ENCODE measurements at places on chromosomes 13 and 19.

DNA sequence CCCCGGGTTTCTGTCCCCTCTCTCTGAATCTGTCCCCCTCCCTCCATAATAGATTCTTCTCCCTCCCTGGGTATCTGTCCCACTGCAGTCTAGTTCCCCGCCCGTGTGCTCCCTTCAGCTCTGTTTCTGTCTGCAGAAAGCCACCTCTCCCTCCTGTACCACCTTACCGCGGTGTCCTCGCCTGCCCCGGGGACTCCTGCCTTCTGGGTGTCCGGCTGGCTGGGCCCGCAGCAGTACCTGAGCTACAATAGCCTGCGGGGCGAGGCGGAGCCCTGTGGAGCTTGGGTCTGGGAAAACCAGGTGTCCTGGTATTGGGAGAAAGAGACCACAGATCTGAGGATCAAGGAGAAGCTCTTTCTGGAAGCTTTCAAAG is 1.3 kb downstream of the FCGRT start:
- no peak for DNase-seq

- no peak for DNase-seq
These were observed 48.7 kb upstream of the PCCA start for GRCh38 chr13:100040196-100040595.

DNA sequence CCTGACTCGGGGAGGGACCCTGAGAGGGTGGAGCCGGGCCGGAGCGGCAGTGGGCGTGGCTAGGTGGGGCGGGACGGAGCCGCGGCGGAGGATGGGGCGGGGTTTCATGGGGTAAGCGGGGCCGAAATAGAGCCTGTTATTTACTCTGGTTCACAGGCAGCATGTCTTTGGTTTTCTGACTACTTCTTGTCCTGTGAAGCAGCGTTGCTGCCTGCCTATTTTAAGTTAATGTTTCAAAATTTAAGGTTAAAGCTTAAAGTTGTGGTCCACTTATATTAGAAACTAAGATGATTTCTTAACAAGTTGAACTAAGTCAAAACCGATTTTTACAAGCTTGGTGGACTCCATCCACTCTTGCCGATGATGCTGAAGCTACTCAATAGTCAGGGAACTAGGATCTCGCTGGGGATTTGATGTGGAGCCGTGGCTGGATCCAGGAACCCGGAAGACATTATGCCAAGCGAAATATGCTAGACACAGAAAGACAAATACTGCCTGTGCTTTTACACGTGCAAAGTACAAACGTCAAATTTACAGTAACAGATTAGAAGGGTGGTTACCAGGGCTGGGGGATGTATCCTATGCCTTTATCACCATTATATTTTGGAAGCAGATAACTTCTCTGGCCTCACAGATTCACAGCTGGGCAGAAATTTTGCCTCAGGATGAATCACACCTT is 433 bp upstream of the ZNF616 start:
- no peak for DNase-seq

GRCh38 chr13:35732565-35732964 is 256.1 kb upstream of the MAB21L1 start:
- no peak for DNase-seq

DNA sequence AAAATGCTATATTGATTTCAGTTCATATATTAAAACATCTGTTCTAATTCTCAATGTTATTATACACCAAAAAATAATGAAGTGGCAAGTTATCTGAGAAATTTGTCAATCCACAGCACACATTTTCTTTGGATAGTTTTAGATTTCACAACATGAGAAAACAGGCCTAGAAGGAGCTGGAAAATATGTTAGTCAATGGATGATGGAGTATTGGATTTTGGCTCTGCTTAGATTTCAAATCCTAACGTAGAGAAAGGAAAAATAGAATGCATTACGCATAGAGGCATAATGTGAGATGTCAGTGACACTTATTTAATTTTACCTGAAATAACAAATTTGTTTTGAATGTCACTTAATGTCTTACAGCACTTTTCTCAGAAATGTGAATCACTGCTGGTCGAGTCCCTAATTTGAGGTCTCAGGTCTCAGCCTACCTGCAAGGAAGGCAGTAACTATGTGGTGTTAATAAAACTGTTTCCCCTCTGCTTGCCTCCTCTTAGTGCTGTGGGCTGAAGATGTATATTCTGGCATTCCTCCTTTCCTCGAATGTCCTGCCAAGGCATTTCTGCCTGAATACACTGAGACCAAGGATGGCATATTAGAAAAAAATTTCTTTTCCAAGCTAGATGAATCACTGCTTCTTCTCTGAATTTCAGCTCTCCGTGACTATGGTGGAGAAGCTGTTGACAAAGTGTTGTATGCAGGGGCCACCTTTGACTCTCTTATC is 232.4 kb downstream of the POSTN start:
- no peak for DNase-seq

DNA sequence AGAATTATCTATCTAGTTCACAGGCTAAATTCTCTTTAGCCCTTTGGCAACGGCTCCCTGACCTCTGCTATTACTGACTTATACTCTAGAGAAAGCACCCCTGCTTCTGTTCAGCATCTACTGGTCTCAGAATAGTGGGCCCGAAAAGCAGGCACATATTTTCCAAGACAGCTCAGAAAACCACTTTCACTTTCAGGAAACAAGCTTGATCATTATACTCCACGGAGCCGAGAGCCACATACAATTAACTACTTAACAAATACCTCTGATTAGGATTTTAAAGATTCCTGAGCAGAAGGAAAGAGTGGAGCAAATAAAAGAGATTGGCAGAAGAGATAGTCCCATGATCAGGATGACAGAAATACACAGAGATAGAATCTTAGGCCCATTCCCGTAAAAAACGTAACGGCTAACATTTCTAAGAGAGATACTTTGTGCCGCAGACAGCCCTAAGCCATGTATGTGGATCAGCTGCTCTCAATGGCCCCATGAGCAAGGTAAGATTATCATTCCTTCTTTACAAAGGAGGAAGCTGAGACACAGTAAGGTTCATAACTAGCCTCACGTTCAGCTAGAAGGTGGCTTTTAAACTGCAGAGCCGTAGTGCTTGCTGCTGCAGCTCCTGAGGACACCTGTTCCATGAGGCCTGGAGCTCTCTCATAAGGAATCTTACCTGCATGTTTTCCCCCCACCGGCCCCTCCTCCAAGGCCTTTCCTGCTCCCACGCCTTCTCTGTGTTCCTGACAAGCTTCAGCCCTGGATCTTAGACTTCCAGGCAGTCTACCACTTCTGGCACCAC is 227.2 kb downstream of the FOXO1 start:
- DNase-seq: no peak

DNA sequence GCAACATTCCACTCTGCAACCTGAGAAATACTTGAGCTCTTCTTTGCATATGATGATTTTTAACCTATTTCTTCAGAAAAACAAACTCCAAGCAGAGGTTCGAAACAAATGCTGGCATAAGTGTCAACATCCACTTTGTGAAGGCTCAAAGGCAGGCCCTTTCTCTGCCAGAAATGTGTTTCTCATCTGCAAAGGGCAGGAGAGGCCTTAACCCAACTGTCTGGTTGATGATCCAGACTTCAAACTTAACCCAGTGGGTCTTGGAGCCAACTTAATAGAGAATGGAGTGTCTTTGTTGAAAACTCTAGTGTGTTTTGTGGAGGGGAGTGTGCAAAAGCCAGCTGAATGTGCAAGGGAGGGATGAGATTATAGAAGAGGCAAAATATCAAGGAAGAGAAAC is 28.3 kb upstream of the ZNF507 start:
- DNase-seq: no peak

GRCh38 chr13:50588491-50589130 is 254.9 kb downstream of the DLEU7 start:
- no peak for DNase-seq

GRCh38 chr13:102751886-102752285 is 21.7 kb downstream of the TEX30 start:
- no peak for DNase-seq

- DNase-seq: no peak
These were observed 18.8 kb downstream of the SMG9 start for GRCh38 chr19:43735957-43736356.

DNA sequence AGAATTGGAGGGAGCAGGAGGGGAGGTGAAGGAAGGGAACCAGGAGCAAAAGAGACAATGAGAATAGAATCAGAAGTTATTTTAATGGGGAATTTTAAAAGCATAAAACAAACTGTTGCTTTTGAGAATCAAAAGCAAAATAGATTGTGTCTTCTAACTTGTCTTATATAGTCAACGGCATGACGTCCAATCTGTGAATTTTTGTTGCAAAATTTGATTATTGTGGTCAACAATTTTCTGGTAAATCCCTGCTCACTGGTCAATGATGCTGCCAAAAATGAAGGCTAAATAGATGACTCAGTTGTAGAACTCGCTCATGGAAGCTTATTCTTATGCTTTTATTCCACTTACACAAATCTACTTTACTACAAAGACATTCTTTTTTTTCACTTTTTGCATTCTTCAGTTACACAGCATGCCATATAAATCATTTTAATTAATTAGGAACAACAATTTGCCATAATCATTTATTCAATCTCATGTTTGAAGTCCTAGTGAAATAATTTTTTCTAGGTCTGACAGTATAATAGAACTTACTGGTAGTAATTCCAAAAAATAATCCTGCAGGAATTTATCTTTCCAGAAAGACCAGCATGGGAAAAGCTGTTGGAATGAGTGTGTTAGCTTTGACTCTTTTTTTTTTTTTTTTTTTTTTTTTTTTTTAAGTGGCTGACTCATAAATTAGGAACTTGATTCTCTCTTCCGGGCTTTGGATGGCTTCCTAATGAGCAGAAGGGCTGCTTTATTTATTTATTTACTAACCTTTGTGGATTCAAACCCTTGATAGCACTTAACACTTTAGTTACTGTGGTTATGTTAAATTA is 256.9 kb downstream of the SPRY2 start:
- no peak for DNase-seq

GRCh38 chr19:33399745-33400681 is 26.5 kb downstream of the CEBPG start:
- DNase-seq: no peak

- DNase-seq: no peak
These were observed 222.0 kb upstream of the ZNF507 start for GRCh38 chr19:32123355-32123940.

GRCh38 chr13:52810526-52810925 is 37.9 kb downstream of the PCDH8 start:
- DNase-seq: no peak

- DNase-seq: no peak
These were observed 65.6 kb downstream of the IRS2 start for GRCh38 chr13:109720758-109721184.

GRCh38 chr19:10070730-10071446 is 15.2 kb upstream of the SHFL start:
- DNase-seq: no peak

GRCh38 chr19:51129716-51130115 is 5.0 kb downstream of the SIGLEC9 start:
- no peak for DNase-seq

DNA sequence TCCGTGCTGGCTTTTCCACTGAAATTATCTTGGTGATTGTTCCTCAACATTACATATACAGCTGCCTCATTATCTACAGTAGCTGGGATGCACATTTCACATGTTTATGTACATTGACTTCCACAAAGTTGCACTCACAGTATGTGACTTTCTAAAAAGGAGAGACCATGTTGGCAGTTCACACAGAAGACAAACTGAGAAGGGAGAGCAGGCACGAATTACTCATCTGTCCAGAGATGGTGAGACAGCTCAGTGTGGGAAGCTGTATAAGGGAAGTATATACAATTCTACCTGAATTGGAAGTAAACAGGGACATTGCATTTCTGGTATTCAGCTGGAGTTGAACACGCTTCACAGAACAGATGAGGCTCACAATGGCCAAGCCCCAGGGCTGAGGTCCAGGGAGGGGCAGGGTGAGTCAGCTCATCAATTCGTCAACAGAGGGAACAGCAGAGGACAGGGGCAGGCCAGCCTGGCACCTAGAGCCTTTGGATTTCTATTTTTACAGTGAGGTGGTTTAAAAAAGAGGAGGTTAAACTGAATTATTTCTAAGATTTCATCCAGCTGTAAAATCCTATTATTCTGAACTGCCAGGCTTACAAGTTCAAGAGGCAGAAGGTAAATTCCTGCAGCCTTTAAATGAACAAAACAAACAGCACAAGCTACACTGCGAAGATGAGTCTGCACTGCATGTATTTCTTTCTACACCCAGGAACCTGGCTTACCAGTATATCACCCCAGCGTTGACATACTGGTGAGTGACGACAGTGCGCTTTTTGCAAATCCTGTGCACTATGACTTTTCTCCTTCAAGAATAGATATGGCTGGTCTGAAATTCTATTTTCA is 9.8 kb downstream of the PARP4 start:
- no peak for DNase-seq

- DNase-seq: no peak
These were observed 52.0 kb downstream of the DPF1 start for GRCh38 chr19:38172001-38172400.

DNA sequence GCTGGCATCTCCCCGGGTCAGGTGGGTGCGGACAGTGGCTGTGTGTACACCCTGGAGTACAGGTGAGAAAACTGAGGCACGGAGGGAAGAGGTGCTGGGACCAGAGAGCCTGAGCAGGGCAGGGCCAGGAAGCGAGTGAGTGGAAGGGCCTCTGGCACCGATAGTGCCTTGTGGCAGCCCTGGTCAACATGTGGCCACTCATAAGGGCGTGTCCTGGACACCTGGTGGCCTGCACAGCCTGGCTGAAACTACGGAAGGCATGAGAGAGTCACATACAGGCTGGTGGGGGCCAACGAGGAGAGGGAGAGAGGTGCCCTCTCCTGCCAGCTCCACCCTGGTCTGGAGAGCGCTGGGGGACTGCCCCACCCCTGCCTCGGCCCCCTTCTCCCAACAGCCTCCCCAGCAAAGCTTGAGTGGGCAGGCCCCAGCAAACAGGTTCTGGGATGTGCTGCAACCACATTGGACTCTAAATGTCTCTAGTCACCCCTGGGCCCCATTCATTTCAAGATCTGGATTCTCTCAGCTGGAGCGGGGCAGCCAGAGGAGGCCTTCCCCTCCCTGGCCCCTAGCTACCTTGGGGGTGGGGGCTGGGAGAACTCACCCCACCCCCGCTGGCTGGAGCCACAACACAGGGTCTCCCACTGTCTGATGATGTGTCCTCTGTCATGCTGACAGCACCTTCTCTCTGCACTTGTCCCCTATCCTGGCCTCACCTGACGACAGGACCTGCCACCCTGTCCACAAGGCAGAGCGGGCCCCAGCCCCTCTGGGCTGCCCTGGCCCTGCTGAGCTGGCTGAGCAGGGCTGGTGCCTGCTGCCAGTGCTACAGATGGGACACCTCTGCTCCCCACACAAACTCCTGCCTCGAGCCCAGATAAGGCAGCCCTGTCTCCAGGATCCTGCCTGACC is 5.8 kb downstream of the CBARP start:
- no peak for DNase-seq

DNA sequence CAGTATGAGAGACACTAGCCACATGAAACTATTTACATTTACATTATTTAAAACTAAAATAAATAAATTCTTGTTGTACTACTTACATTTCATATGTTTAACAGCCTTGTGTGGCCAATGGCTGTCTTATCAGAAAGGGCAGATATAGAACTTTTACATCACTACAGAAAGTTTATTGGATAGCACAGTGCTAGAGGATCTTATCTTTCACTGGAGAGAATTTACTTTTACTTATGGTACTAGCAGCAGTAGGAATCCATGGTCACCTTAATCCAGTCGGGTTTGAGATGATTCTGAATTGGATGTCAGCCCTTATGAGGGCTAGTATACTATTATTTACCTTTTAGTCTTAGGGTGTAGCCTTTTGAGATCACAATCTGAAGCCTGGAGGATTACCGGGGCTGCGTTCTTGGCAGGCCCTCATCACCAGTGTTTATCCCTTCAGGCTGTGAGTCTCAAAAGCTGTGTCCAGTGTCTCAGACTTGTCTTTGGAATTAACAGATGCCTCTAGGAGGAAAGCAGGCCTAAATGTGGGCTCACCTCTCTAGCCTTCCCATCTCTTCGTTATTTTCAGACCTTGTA is 21.7 kb downstream of the IFT88 start:
- peak; percentile 60 for DNase-seq

Data from WERI-Rb-1 (cell line).